ENCODE measurements at places on chromosomes 2 and 18.

GRCh38 chr2:110660558-110660957 lies 17.3 kb downstream of the BUB1 start:
- no peak for DNase-seq

GRCh38 chr18:6254456-6254855 lies 160.3 kb downstream of the L3MBTL4 start:
- no peak for DNase-seq

DNA sequence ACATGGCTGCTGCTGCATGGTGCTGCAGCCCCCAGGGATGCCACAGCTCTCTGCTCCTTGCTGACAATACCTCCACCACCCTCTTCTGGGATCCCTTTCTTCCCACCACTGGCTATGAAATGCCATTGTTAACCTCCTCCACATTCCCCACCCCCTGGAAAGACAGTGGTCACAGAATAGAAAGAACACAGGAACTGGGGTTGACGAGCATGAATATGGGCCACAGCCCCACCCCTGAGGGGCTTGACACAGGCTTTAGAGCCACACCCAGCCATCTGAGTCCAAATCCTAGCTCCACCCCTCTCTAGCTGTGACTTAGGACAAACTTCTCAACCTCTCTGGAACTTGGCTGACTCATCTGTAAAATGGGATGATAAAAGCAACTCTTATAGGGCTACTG lies 47.3 kb downstream of the TMEM163 start:
- no peak for DNase-seq

GRCh38 chr2:142061733-142062132 lies 69.1 kb downstream of the LRP1B start:
- DNase-seq = no peak

DNA sequence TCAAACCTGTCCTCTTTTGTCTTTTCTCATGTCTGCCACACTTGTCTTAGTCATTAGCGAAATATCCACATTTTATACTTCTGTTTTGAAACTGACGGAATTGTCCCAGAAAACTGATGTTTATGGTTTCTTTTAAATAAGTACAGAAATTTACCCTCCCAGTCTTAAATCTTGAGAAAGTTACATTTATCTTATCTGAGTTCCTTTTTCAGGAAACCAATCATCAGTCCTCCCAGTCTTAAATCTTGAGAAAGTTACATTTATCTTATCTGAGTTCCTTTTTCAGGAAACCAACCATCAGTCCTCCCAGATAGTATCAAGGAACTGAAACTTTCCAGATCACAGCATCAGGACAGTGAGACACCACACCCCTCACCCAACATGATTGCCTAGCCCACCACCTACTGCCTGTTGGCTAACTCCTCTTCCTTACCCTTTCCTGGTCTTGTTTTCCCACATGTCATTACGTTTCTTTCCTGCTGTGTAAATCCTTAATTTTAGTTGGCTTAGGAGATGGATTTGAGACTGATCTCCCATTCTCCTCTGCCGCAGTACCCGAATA lies 247.7 kb downstream of the PTPRM start:
- DNase-seq = no peak

- no peak for DNase-seq
These were observed 230.8 kb downstream of the SEPTIN10 start for GRCh38 chr2:109382951-109383350.

GRCh38 chr2:27073782-27074181 lies 2.3 kb upstream of the OST4 start:
- DNase-seq = no peak

GRCh38 chr2:157197848-157198247 lies 59.7 kb upstream of the GALNT5 start:
- DNase-seq = no peak

DNA sequence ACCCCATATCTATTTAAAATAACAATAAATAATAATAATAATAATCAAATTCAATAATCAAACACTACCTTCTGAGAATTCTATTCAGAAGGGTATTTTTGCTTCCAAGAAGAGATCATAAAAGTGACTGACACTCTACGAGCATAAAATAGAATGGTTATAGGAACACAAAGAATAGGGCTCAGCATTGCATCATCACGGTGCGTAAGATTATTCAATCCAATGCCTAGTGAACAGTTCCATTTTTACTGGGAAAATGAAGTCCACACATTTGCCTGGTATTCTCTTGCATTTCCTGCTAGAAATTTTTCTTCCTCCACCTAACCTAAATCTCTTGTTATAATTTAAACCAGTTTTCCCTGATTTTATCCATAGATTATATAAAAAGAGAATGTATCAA lies 55.8 kb downstream of the AP1S3 start:
- no peak for DNase-seq

DNA sequence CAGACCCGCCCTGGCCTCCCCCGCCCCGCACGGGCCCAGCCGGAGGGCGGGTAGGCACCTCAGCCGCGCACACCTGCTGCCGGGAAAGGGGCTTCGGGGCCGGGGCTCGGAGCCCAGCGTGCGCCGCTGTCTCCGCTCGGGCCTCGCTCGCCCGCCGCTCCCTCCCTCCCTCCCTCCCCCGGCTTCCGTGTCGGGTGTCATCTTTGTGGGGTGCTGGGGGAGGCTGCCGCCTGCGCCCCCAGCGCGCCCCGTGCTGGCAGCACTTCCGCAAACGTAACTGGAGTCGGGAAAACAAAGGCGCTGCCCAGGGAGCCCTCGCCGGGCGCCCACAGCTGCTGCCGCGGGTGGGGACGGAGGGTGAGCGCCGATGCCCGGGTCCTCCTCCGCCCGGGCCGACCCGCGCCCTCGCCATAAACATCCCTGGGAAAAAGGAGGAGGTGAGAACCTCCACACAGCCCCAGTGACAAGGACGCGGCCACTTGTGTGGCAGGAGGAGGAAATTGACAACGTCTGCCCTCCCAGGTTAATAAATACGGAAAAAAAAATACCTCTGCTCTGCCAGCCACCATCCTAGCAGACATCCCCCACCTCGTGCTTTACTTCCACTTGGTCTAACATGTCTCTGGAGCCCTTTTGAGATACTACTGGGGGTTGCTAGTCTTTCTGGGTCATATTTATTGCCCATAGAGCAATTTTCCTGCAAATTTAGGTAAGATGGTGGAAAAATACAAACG lies 550 bp downstream of the MFSD6 start:
- DNase-seq = peak; percentile 55

- no peak for DNase-seq
These were observed 59.7 kb downstream of the VAPA start for GRCh38 chr18:9973470-9973869.

DNA sequence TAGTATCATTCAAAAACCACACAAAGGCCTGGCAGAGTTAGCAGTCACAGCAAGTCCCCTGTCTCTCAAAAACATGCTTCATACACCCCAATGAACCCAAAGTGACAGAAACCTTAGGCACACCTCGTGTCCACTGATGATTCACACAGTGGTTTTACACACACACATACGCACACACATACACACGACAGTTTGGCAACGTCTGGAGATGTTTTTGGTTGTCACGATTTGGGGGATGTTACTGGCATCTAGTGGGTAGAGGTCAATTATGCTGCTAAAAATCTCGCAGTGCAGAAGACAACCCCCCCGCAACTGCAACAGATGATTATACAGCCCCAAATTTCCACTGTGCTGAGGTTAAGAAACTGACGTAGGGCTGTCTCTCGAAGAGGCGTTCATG lies 72.9 kb upstream of the PARD3B start:
- no peak for DNase-seq

GRCh38 chr2:69584127-69584889 lies 59.2 kb downstream of the AAK1 start:
- DNase-seq = no peak

GRCh38 chr2:150900913-150901312 lies 360.8 kb downstream of the RBM43 start:
- no peak for DNase-seq

GRCh38 chr2:38406597-38407110 lies 29.6 kb upstream of the ATL2 start:
- DNase-seq = no peak

DNA sequence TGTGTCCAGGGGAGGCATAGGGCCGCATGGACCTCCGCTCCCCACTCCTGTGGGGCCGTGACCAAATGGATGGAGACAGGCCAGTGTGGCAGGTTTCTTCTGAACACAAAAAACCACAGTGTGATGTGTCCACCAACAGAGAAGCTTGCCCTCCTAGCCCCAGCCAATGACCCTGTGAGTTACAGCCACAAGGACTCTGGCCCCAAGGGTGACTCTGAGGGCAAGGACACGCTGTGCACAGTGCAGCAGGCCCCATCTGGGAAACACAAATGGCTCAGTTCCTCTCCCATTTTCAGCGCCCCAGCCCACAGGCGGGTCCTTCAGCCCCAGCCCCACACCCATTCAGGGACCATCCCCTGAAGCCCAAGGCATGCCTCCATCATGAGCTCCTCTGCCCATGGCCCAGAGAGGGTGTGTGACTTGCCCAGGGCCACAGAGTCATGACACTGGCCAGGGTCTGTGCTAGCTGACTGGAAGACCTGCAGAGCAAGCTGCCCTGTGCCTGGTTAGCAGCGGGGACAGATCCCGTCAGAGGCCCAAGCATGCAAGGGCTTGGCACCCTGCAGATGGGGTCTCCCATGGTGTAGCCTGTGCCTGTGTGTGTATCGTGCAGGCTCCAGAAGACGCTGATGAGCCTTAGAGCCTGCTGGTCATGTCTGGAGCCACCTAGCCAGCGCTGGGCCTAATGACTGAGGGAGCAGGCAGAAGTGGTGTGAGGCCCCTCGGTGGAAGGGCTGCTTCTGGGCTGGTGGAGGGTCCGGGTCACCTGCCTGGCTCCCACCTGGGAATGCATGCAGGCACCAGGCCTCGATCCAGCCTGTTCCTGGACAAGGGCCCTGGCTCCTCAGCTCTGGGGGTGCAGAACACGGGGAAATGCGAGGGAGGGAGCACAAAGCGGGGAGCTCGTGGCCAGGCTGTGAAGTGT lies 47.7 kb downstream of the HS6ST1 start:
- no peak for DNase-seq

- DNase-seq = peak; percentile 6
These were observed 36.0 kb downstream of the DPYSL5 start for GRCh38 chr2:26883956-26884355.

DNA sequence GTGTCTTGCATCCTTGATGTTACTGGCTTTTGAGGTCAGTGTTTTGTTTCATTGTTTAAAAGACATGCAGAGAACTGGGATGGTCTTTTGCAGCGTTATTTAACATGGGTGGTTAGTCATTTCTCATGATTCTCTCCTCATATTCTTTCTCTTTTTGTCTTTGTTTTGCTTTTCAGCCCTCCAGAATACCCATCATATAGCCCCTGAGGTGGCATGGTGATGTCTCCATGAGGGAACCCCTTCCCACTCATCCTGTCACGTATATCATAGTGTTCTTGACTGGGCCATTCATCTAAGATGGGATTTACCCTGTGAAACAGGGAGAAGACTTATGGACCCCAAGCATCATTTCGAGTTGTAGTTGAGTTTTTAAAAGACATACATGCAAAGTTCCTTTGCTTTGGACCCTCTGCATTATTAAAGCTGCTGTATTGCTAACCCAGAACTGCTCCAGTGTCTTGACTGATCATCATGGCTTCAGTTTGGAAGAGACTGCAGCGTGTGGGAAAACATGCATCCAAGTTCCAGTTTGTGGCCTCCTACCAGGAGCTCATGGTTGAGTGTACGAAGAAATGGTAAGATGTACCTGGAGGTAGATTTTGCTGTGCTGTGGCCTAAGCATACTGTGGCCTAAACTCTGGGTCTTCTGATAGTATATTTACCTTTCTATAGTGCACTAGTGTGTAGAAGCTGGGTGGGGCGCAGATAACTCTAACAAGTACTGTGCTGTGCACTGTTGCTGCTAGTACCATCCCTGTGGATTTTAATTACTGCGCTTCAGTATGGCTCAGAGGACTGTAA lies 1.4 kb downstream of the EHBP1 start:
- DNase-seq = no peak

Measured in NCI-H1417 treated with DMSO at 0.1 percent for 48 hours (cell line).